ENCODE measurements at places on chromosomes 6 and 20.

DNA sequence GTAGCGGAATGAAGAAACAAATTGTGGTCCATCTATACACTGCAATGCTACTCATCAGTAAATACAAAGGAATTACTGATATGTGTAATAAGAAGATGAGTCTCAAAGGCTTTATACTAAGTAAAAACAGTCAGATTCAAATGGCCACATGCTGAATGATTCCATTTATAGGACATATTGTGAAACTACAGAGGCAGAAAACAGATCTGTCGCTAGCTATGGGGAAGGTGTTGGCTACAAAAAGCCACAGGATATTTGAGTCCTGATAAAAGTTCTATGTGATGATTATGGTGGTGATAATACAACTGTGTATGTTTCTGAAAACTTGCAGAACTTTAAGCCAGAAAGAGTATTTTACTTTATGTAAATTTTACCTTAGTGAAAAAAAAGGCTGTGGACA is 313.2 kb downstream of the HDGFL1 start:
- no peak for DNase-seq

GRCh38 chr6:42841844-42842584 is 37.4 kb upstream of the RPL7L1 start:
- no peak for DNase-seq

DNA sequence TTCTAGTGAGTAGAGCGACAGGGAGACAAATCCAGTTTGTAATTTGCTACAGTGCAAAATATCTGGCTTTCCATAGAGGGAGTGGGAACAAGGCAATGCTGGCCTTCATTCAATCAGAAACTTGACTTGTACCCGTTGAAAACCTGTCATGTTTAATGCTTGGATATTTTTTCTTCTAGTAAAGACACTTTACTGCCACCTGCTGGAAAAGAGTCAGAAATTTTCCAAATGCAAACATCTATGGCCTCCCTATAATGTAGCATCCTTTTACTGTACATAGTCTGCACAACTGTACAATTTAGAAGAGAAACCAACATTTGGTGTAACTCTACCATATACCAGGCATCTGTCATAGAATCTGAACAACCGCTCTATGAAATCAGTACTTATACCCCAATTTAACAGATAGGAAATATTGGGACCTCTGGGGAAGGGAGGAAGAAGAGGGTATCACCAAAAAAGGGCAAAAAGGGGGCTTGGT is 16.7 kb upstream of the TBC1D20 start:
- DNase-seq: no peak

GRCh38 chr20:873875-874607 is 40.5 kb downstream of the FAM110A start:
- DNase-seq: no peak

GRCh38 chr6:79609225-79609595 is 21.9 kb upstream of the SH3BGRL2 start:
- DNase-seq: no peak

DNA sequence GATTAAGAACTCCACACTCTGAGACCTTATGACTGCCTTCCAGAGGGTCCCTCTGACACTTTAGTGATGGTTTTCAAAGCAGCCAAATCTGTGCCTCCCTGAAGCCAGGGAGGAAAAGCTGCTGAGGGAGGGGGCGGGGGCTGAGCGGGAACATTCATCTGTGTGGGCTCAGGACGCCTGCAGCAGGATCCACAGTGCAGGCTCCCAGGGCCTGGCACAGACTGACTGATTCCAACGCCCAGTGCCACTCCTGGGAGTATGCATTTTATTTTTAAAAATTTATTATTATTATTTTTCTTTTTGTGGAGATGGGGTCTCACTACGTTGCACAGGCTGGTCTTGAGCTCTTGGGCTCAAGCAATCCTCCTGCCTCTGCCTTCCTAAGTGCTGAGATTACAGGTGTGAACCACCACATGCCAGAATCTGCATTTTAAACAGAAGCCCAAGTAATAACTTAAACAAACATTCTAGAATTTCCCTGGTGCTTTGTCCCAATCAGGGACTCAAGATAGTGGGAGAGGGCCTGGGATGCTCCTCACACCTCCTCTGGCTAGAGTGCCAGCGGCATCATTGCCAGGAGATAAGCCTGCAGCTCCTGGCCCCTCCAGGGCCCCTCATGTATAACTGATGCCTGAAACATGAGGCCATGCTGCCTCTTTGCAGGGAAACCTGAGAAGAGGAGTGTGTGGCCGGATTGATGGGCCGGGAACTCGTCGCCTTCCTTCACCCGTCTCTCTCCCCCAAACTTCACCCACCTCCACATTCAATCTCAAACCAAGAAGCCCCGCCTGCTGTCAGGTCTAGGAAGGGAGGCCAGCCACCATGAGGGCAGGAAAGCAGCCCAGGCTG is 438 bp upstream of the TMC2 start:
- no peak for DNase-seq

GRCh38 chr6:3766214-3766613 is 14.7 kb upstream of the PXDC1 start:
- DNase-seq: no peak

DNA sequence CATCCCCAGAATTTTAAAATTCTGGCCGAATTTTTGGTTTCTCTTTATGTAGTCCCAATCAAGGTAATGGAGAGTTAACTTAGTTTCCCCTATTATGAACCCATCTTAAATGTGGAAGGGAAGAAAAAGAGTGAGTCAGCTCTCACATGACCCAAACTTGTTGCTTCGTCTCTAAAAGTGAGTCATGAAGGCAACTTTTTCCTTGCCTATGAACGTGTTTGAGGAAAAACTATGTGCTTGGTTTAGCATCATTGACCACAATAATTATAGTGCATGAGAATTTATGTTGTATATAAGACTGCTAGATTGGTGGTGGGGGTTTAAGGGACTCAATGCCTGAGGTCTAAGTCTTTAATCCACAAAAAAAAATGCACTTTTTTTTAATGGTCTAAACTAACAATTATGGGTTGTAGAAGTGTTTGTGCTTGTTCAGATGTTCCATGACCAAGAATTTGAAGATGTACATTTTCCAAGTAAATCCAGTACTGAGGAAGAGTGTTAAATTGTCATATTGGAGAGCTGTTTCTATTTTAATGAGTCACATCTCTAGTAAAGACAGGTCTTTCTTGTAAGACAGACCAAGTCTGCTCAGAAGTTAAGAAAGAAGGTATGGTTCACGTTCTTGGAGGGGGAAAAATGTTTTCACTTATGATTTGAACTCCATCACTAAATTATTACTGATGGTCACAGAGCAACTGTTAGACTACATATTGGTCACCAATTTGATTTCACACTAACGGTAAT is 409.9 kb upstream of the MARCKS start:
- no peak for DNase-seq

- DNase-seq: peak; percentile 11
Observed at GRCh38 chr6:105898286-105898685, 187.8 kb upstream of the PRDM1 start.

All from T1000 (cell line).